PC-3 (cell line): ENCODE measurements at places on chromosomes 16 and 17. TPM values are rescaled to one million over a fixed set of nuclear protein-coding genes. Genes with fewer than 3 reads are reported as not detected.

UTS2R gene
- not detected in 2 replicates for total RNA-seq

ACSM2A gene
- not detected in 2 replicates for total RNA-seq

SECTM1 gene
- total RNA-seq = 56.0 and 61.7 TPM in 2 replicates

CMTM1 gene
- 0.92 and 1.4 TPM in 2 replicates for total RNA-seq

SPATA32 gene
- total RNA-seq = not detected in 2 replicates

TNS4 gene
- total RNA-seq = 127 and 128 TPM in 2 replicates

SULT1A1 gene
- total RNA-seq = 2.9 and 4.7 TPM in 2 replicates

KIF19 gene
- total RNA-seq = not detected in 2 replicates

TCF25 gene
- 77.9 and 79.6 TPM in 2 replicates for total RNA-seq

KRTAP4-6 gene
- not detected in 2 replicates for total RNA-seq

CACNG1 gene
- total RNA-seq = not detected in 2 replicates

CTRB2 gene
- total RNA-seq = not detected in 2 replicates

GRCh38 chr16:88466175-88466862, 13.2 kb downstream of the ZFPM1 start:
- DNase-seq = no peak

DNA sequence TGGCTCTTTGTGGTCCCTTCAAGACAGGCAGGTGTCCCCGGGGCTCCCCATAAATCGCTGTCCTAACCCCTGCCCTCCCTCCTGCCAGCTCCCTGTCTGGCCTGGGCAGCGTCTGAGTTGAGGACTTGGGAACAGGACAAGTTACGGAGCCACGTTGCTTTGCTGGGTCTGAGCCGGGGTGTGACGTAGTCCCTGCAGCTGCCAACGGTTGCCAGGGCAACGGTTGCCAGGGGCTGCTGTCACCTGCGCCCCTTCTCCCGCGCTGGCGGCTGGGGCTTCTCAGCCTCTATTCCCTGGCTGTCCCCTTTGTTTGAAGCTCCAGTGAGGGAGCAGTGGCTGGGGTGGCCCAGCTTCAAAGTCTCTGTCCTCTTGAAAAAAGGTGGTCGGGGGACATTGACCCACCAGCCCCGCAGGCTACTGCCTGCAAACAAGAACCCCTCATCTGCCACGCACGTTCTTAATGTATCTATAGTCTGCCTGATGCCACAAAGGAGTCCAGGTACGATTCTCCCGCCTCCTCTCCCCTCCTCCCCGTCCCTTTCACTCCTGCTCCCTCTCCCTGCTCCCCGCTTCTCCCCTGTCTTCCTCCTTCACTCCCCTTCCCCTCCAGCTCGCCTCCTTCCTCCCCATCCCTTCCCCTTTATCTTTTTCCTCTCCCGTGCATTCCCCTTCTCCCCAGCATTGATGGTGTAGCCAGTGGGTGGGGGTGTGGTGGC, 10.9 kb downstream of the ADGRG1 start:
- no peak for DNase-seq

DNA sequence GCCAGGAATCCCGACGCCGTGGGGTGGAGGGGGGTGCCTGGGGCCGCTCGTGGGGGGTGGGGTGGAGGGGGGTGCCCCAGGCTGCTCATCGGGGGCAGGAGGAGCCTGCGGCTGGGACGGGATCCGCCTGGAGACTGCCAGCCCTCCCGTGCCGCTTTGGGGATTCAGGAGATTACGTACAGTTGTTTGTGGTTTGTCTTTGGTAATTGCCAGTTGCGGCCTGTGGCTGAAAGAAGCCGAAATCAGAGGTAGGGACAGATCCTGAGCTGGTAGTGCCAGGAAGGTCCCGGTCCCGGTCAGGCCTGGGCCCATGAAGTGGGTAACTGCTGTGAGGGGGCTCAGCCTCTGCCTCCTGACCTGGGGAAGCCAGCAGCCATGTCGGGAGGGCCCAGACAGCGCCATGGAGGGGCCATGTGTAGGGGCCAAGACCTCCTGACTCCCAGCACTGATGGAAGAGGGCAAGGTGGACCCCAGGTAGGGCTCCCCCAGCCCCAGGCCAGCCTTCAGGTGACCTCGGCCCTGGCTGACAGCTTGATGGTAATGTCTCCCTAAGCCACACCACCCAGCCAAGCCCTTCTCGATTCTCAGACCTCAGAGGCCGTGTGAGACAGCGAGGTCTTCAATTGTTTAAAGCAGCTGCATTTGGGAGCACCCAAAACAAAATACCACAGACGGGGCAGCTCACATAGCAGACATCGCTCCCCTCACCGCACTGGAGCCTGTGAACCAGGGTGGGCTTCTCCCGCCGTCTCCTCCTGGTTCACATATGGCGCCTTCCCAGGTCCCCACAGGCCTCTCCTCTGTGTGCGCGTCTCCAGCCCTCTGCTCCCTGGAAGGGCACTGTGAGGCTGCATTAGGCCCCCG, 34.9 kb upstream of the SSTR5 start:
- DNase-seq = no peak

- no peak for DNase-seq
Measured at GRCh38 chr16:55081622-55082590, 151.2 kb downstream of the IRX5 start.

- DNase-seq = no peak
Measured at GRCh38 chr17:76983075-76983775, 115.0 kb downstream of the MGAT5B start.

DNA sequence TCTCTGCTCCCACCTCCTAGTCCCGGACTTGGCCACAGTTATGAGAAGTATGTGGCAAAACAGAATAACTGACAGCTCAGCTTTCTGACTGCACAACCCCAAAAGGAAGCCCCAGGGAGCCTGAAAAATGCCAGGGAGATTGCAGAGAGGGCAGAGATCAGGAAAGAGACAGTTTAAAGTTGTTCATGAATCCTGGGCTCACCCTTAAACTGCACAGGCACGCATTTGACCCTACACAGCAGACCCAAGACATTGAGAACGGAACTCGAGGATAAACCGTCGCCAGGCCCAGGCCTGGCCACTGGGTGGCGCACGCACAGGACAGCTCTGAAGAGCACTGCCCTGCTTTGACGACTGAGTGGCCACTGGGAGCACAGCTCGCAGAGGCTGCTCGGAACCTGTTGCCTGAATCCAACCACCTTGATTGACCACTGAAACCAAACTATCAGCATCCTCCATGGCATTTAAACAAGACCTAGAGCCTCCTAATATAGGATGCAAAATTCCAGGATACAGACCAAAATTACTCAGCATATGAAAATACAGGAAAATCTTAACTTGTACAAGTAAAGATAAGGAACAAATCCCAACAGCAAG, 114.0 kb downstream of the C16orf95 start:
- peak; percentile 75 for DNase-seq

DNA sequence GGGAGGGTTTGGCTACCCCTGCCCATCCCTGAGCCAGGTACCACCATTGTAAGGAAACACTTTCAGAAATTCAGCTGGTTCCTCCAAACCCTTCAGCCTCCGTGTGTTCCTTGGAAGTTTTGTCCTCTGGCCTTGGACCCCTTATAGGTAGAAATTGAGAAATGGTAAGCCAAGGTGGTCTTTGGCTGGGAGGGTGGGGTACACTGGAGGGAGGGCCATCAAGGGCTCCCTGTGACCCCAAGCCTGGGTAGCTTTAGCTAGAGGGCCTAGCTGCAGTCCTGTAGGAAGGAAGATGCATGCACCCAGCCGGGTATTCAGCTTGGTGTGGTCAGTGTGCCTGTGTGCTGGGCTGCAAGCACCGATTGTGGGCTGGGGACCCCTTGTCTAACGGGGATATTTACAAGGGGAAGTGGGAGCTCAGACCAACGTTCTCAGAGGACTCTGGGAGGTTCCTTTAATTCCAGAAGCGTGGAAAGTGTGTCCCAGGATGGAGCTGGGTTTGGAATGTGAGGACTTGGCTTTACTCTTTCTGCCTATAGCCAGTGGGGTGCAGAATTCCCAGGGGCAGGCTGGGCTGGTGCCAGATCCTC, 6.8 kb downstream of the NAT9 start:
- no peak for DNase-seq

DNA sequence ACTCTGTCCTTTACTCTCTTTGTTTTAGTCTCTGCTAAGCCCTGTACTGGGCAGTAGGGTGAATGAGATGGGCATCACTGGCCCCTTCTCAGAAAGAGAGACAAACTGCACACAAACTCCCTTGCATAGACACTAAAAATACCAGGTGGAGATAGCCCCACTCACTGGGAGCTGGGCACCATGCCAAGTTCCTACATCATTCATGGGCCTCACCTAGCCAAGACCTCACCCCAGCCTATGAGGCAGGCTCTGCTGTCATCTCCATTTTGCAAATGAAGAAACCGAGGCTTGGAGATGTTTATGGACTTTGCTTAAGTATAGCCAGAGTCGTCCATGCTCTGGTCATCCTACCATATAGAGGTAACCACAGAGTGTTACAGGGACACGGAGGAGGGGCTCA, 499.8 kb upstream of the CDH11 start:
- peak; percentile 4 for DNase-seq

DNA sequence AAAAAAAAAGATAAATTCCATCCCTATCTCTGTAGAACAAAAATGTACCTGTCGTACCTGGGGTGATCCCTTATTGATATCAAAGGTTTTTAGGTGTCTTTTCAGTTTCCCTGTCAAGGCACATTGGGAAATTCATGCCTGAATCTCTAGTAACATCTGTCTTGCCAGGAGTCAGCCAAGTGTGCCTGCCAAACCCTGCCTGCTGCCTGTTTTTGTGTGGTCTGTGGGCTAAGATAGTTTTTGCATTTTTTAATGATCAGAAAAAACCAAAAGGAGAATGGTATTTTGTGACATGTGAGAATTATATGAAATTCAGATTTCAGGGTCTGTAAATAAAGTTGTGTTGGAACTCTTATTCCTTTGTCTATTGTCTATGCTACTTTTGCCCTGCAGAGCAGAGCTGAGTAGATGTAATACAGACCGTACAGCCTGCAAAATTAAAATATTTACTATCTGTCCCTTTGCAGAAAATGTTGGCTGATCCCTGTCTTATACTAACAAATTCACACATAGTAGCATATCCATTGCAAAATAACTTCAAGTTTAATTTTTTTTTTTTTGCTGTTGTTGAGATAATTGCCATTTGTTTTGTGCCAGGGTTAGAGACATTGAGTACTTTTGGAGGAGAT, 13.0 kb upstream of the CHP2 start:
- no peak for DNase-seq

- no peak for DNase-seq
Measured at GRCh38 chr17:81980707-81981343, 3.4 kb downstream of the ASPSCR1 start.

DNA sequence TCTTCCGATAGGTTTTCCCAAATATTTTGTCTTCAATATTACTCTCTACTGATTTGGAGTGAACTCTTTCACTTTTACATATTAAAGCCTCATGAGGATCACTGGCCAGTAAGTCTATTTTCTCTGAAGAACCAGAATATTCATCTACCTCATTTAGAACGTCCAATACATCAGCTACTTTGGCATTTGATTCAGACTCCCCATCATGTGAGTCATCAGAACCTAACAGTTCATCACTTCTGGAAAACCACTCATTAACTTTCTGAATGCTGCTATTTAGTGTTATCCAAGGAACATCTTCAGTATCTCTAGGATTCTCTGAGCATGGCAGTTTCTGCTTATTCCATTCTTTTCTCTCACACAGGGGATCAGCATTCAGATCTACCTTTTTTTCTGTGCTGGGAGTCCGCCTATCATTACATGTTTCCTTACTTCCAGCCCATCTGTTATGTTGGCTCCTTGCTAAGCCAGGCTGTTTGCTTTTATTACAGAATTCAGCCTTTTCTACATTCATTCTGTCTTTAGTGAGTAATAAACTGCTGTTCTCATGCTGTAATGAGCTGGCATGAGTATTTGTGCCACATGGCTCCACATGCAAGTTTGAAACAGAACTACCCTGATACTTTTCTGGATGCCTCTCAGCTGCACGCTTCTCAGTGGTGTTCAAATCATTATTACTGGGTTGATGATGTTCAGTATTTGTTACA, 30.9 kb downstream of the BRCA1 start:
- no peak for DNase-seq

- peak; percentile 50 for DNase-seq
Measured at GRCh38 chr17:47694581-47695428, 844 bp downstream of the TBKBP1 start.

- no peak for DNase-seq
Measured at GRCh38 chr16:87409781-87410180, 17.6 kb downstream of the MAP1LC3B start.

- no peak for DNase-seq
Measured at GRCh38 chr17:36675786-36676185, 74.4 kb downstream of the MRM1 start.

DNA sequence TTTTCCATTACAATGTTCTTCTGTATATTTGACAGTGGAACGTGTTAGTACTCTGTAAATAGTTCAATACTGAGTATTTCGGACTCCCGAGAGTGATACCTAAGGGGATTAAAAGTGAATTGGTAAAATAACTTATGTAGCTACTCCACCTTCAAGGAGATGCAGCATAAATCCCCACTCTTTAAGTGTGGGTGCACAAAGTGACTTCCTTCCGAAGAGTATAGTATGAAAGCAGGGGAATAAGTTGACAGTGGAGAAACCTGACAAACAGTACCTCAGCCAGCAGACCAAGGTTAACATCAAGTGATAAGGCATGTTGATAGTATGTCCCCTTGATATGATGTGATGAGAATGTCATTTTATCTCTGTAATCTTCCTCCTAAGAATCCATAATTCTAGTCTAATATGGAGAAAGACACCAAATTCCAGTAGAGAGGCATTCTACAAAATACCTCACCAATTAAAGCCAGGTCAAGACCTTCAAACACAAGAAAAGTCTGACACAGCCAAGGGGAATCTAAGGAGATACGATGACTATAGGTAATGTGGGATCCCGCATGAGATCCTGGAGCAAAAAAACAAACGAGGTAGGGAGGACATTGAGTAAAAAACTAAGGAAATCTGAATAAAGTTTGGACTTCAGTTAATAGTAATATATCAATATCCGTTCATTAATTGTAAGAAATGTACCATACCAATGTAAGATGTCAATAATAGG, 1.8 kb upstream of the ZPBP2 start:
- DNase-seq = no peak

DNA sequence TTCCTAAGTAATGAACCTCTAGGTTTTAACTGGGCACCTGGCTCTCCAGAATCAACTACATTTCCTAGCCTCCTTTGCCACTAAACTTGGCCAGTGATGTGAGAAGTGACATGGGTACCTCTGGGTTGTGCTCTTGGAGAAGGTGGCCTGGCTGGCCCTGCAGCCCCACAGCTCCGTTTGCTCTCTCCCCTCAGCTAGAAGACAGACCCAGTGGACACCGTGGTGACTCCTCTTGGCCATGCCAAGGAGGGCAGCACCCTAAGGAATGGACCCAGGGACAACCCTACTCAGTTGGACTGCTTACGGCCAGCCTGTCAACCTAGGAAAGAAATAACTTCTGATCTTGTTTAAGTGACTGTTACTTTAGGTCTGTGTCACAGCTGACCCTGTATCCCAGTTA, 151.4 kb downstream of the TMEM132E start:
- no peak for DNase-seq

GRCh38 chr16:23679274-23679985, 741 bp downstream of the PLK1 start:
- peak; percentile 37 for DNase-seq

DNA sequence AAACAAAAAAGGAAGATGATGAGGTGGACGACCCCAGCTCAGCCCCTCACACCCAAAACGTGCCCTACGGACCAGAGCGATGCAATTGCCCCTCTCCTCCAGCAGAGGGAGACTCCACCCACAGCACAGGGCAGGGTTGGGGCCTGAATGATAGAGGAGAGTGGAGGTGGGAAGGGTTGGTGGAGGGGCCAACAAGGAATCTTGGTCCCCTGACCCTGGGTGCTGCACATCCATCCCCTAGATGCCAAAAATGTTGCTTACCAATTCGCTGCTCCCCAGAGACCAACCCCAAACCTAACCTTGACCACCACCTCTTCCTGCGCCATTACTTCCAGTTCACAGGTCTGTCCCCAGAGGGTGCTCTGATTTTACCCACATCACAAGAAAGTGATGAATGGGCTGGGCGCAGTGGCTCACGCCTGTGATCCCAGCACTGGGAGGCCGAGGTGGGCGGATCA, 12.9 kb downstream of the P2RX5 start:
- DNase-seq = peak; percentile 35
